ENCODE measurements at places on chromosomes 1 and 21.

DNA sequence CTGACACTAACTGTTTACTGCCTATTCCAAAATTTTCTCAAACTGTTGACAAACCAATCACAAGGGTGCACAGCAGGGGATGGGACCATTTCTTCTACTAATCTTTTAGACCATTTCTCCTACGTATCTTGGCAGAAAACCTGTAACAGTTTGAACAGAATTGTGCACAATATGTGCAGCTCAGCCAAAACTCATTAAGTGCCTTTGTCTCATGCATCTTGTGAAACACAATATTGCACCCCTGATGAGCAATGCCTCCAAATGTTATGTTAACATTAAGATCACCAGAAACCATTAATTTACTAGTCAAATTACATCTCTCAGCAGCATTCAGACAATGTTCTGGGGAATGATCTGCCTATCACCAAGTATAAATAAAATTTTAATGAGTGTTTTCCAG, 247.5 kb downstream of the NRIP1 start:
- no peak for DNase-seq

DNA sequence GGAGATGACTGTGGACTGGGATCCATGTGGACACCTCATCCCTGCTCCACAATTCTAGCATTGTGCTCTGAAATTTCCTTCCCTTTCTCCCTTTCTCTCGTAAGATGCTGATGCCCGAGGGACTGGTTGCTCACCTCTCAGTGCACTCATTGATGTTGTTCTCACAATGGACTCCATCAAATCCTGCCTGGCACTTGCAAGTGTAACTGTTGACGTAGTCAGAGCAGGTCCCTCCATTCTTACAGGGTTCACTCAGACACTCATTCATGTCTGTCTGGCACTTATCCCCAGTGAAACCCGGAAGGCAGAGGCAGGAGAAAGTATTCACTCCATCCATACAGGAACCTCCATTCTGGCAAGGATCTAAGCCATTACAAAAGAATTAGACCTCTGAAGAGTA, 45.1 kb upstream of the ADAM30 start:
- DNase-seq, result no peak

DNA sequence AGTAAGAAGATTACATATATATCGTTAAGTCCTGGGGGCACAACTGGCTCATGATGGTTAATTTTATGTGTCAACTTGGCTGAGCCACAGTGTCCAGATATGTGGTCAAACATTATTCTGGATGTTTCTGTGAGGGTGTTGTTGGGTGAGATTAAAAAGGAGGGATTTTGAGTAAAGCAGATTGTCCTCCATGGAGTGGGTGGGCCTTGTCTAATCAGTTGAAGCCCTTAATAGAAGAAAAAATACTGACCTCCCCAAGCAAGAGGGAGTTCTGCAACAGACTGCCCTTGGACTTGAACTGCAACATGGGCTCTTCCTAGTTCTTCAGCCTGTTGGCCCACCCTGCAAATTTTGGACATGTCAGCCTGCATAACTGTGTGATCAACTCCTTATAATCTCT, 311.6 kb downstream of the RPS6KC1 start:
- no peak for DNase-seq

DNA sequence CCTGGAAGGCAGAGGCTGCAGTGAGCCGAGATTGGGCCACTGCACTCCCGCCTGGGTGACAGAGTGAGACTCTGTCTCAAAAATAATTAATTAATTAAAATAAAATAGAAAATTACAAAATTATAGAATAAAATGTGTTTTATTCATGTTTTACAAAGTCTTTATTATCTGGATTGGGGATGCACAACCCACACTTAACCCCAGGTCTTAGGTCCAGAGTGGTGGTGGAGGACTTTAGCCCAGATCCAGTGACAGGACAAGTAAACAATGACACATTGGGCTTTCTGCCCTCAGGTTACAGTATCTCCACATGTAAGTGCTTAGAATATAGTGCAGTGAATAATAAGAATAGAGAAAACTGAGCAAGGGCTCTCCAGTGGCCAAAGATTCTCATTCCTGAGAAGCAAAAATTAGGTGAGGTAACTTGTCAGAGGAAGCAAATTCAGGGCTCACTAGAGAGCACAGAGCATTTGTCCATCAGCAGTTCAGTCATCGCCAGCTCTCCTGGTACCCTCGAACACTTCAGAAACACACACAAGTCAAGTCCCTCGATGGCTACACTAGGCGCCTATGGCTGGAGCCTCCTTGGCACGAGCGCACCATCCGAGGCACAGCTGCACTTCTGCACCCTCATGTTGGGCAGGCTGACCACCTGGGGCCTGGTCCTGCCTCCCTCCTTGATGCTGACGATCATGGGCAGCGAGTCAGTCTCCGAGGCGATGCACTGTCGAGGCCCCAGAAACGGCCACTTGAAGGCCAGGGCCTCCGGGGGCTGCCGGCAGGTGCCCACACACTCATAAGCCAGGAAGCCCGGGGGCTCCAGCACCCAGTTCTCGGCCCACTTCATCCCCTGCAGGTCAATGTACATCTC, 2.6 kb downstream of the LEFTY1 start:
- DNase-seq, result no peak

DNA sequence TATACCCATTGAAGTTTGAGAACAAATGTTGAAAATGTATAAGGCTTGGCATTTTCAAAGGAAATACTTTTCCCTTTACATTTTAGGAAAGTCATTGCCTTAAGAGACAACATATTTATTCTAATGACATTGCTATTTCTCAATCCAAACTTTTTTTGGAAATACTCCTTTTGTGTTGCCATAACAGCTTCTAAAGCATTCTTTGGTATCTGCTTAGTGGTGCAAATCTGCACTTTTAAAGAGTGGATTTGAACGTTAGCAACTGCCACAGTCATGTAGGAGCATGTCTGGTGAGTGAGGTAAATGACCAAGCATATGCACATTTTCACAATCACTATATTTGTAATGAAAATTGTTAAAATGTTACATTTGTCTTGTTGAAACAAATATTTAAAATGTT, 124.4 kb upstream of the GORAB start:
- no peak for DNase-seq

- no peak for DNase-seq
These were observed 102.0 kb downstream of the SPAG17 start for GRCh38 chr1:118082984-118083383.

DNA sequence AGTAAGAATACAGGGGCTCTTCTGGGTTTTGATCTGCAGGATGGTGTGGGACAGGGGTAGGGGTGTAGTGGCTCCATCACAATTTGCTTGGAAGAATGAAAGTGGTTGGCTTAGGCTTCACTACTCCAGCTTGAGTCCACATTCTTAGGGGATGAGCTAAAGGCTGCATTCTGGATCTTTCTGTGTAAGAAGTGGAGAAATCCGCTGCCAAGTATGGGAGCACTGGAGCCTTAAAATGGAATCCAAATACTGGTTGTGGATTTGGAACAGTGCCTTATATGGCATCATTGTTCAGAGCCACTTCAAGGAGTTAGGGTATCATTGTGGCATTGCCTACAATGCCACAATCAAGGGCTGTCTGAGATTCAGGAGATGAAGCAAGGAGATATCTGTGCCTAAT, 187.1 kb downstream of the LMO4 start:
- no peak for DNase-seq

- no peak for DNase-seq
These were observed 8.3 kb downstream of the SUSD4 start for GRCh38 chr1:223355699-223356098.

- peak; percentile 16 for DNase-seq
These were observed 165.9 kb downstream of the SDCCAG8 start for GRCh38 chr1:243421784-243422183.

DNA sequence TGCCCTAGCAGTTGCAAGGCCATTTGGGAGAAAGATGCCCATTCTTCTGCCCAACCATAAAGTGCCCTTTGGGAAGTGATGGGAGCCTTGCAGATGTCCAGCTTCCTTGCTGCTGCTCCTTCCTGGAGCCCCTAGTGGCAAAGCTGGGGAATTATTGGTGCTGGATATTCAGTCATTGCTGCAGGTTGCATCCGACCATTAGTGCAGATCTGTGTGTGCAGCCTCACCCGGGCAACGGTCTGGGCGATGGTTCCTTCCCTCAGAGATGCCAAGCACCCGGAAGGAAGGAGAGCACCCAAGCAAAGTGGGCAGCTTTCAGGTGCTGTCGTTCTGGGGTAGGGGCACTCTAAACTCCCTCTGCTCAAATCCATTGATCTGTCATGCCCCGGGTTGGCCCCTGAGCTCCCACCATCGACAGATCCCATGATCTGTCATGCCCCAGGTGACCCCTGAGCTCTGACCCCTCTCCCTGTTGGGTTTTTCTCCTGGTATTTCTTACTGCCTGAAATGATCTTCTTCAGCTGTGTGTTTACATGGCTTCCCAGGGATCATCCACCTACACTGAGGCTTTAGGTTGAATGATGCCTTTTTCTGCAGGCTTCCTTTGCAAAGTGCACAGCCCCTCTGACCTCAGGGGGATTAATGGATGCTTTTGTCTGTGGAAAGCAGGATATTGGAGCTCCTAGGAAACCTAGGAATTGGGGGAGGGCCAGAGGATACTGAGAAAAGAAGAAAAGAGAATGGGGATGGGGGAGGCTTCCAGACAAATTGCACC, 467.5 kb downstream of the PTPRU start:
- peak; percentile 20 for DNase-seq

DNA sequence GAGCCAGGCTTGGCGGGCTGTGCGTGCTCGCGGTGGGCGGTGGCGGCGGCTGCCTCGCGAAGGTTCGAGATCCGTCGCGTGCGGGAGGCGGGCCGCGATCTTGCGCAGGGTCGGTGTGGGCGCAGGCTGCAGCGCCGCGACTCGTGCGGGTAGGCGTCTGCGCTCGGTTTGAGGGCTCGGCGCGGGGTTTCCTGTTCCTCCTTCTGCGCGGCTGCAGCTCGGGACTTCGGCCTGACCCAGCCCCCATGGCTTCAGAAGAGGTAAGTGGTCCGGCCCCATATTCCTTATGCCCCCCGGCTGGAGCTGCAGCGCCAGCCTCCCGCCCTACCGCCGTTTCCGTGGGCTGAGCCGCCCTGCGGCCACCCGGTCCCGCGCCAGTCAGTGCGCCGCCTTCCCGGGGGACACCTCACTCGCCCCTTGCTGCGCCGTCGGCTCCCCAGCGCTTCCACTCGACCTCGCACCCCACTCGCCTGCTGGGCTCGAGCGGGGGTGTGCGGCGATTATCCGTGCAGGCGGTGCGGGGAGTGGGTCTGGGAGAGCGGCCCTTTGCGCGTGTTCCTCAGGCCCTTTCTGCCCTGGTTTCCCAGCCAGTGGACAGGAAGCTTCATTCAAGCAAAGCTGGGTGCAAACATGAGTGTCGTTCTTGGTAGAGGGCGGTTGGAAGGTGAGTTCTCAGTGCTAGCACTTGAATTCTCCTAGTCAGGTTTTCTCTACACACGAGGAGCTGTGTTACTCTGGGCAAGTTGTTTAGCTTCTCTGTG, at the start of gene CACYBP:
TSS of gene CACYBP (plus strand) at position 12 of the 761 bp plus-strand sequence. CDS start at position 246, 234 bp downstream.
- no peak for DNase-seq
